ENCODE measurements at places on chromosomes 13 and 19.

DNA sequence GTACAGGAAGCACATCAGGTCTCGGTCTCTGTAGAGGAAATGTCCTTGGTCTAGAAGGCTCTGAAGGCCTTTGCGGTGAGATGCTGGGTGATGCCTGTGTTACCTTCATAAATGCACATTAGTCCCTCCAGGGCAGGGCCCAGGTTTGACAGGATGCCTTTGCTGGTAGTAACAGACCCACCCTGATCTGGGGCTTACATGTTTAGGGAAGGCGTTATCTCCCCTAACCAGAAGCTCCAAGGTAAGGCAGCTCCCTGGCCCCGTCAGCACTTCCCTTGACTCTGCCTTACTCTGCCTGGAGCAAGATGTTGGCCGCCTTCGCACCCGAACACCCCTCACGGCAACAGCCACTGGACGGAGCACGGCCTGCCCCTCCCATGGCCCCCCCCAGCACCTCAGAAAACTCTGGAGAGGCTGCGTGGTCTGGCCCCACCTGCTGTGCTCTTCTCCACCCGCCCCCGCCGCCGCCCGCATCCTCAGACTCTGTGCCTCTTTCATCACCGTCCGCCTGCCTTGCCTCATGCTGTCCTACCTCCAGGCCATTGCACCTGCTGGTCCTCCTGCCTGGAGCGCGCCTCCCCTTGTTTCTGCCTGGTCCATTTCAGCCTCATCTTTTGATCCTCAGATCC is 9.1 kb downstream of the AP2A1 start:
- DNase-seq, result no peak

DNA sequence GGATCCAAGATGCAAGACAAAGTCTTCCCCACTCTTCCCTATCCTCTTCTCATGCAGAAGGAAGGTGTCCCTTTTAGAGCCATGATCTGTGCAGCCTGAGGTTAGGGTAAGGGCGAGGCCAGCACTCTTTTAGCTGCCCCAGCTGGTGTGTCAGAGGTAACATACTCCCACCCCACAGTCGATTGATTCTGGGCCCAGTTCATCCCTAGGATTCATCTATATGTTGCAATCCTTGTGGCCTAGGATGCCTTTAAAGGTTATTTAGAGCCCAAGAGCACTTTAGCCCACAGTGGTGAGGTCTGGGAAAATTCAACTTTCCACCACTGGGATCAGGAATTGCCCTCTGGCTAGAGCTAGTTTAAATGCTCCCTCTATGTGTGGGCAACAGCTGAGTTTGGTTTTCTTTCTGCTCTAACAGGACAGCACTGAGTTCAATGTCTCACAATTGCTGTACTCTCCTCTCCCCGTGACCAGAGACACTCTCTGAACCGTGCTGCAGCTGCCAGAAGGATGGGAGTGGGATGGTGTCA is 201.3 kb upstream of the SERP2 start:
- no peak for DNase-seq

- DNase-seq, result no peak
Measured at GRCh38 chr13:77289851-77290250, 37.0 kb downstream of the MYCBP2 start.

DNA sequence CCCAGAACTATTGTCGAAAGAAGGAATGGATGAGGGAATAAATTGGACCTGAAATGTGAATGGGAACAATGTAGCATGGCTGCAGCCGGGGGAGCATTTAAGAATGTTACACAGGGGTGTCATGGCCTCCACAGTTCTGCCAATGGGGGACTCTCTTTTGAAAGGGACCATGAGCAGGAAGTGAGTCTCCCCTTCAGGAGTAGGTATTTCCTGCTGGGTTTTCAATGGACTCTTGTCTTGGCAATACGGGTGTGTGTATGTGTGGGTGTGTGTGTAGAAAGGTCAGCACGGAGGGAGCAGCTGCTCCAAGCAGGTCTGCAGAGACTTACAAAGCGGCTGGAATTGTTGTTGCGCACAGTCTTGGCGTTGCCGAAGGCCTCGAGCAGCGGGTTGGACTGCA is 24.4 kb downstream of the MYO1F start:
- no peak for DNase-seq

- no peak for DNase-seq
Measured at GRCh38 chr13:98488736-98489135, 88.2 kb downstream of the STK24 start.

- no peak for DNase-seq
Measured at GRCh38 chr13:74264333-74264732, 130.1 kb upstream of the KLF12 start.

DNA sequence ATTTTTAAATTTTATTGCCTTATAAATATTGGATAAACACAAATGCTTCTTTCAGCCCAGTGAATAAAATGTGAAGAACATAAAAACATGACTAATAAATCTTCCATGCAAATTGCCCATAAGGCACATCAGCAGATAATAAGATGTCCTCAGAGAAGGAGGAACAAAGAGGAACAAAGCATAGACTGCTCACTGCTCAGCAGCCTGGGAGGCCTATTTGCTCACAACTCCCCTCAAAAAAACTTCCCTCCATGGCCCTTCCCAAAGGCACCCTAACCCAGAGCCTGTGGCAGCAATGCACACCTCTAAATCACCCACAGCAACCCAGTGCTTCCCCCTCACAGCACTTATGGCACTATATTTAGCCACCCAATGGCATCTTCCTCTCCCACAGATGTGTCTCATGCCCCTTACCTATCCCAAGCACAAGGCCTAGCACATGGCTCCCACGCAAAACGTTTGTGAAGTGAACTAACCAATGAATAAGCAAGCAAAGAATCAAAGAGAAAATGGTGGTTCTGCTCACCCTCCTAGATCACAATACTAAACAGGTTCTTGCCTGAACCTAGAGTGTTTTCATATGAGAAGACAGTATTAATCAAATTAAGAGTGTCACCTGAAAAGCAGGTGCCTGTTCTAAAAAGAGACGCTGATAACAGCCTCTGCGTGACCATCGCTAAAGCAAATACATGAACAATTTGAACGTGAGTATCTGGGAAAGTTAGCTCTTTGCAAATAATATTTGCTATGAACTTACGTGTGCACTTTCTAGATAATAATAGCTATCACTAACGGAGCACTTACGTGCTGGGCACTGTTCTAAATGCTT is 96.9 kb downstream of the TBC1D4 start:
- DNase-seq, result no peak

DNA sequence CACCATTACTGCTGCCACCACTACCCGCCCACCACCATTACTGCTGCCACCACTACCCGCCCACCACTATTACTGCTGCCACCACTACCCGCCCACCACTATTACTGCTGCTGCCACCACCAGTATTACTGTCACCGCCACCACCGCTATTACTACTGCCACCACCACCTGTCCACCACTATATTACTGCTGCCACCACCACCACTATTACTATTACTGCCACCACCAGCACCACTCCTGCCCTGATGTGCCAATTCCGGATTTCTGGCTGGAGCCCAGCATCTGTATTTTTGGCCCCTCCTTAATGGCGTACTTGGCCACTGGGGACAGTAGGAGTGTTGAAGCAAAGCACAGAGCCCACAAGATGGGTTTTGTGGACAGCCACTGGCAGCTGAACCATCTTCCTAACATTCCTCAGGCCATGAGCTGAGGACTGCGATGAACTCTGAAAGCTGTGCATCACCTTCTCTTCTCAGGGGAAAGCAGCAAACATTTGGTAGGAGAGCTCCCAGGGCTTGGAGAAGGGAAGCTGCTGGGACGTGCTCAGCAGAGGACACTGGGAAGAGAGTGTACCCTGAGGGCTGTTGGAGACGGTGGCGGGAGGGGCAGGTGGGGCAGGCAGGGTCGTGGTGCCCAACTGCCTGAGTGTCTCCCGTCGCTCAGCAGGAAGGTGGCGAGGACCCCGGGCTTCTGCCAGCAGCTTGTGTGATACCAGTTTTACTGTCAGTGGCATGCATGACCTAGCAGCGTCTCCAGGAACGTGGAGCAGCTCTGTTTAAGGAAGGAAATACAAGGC is 23.0 kb downstream of the CUL4A start:
- DNase-seq, result no peak

DNA sequence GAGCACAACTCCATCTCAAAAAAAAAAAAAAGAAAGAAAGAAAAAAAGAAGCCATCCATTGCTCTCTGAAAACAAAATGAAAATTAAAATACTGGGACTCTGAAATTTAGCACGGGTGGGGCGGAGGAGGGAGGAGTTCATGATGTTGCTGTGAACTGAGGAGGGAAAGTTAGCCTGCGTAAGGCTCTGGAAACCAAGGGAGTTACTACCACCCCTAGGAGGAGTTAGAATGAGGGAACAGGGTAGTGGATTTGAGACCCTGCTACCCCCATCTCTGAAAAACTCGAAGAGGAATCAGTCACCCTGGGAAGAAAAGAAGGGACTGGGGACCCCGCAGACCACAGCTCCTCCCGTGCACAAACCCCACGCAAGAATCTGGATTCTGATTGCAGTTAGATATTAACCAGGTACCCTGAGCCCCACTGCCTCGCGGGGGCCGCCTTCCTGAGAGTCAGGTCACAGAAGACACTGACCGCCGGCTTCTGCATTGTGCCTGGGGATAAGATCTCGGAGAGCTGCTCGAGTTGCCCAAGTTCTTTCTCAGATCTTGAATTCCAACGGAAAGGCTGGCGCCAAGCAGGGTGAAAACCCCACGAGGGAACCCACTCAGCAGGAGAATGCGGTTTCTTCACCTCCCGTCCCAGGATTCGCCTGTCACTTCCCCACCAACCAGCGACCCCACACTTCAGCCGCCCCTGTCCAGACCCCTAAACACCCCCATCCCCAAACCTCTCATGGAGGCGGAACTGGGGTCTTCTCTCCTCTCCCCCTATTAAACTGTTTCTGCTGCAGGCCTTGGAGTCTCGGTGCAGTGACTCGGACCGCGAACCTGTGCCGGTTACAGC is 870 bp downstream of the ZNF442 start:
- DNase-seq, result no peak

DNA sequence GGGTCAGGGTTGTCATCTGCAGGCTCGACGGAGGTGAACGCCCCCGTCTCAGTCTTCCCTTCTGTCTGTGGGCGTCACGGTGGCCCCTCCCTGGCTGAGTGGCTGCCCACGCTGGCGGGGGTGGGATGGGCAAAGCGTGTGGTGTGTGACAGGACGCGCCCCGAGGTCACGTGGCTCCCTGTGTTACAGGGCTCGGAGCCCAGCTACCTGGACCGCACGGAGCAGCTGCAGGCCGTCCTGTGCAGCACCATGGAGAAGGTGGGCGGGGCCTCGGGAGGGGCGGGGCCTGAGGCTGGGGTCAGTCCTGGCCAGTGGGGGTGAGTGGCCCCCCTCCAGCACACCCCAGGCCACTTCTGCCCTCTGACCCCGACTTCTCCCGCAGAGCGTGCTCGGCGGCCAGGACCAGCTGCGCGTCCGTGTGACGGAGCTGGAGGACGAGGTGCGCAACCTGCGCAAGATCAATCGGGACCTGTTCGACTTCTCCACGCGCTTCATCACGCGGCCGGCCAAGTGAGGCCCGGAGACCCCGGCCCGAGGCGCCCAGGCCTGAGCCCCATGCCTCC is 6.3 kb upstream of the GRIN3B start:
- DNase-seq, result no peak

All from CD4-positive, alpha-beta T cell treated with Interleukin-4 for 4 hours (primary cell).